CD14-positive monocyte (primary cell): ENCODE measurements at places on chromosomes 3 and 15. TPM values are rescaled to one million over a fixed set of nuclear protein-coding genes. Genes with fewer than 3 reads are reported as not detected.

DNA sequence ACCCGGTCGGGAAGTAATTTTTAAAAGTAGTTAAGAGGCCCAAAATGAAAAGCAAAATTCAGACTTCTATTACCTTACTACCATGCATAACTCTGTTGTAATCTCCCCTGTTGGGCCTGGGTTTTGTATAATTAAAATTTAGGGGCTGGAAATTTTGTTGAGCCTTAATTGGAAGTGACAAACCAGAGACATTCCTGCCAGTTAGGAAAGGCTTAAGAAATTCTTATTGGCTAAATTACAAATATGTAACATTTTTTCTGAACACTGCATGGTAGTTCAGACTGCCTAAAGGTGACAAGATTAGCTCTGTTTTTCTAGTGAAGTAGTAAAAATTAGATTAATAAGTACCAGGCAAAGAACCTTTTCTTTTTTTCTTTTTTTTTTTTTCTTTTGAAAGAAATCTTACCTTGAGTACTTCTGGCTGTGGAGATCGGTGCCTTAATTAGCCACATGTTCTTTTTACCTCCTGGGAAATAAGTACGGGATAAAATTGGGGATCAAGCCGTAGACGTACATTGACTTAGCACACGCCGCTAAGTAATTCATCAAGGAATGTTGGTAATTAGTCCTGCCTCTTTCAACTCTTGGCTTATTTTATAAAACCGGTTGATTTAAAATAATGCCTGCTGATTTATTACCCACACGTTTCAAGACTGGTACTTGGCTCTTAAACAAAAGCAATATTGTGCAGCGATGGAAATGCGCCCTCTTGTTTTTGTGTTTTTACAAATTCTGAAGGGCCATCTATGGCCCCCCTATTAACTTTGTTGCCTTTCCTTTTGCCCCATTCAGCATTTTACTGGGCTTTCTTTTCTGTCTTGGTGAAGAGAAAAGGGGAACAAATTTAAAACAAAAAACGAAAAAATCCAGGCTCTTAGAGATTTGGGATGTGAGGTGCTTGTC lies 111.2 kb upstream of the SAMMSON start:
- no peak for DNase-seq

GRCh38 chr3:182261041-182261440 lies 532.3 kb upstream of the ATP11B start:
- no peak for DNase-seq

GRCh38 chr15:35771746-35772442 lies 225.9 kb upstream of the DPH6 start:
- no peak for DNase-seq

- no peak for DNase-seq
Measured at GRCh38 chr3:181715571-181716340, 4.0 kb downstream of the SOX2 start.

DNA sequence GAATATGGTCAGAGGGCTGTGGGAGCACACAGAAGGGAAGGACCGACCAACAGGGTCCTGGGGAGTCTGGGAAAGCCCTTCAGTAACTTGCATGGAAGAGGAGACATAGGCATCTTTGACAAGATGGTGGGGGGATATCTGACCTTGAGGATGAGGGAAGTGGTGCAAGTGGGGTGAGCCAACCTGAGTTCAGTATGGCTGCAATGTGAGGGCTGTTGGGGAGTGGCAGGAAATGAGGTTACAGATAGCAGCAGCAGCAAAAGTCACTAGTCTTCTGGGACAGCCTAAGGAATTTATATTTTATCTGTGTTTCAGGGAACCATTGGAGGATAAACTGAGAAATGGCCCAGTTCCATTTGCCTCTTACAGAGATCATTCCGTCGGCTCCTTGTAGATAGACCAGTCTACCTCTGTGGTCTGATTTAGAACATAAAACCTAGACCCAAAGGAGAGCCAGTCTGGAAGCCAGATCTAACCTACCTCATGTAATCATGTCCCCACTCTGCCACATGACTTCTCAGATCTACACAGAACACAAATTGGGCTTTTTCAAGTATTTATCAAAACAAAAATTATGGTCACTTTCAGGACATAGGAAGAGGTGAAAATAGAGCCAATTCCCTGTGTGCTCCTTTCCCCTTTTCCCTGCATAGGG lies 75.6 kb downstream of the ST6GAL1 start:
- DNase-seq = no peak

GRCh38 chr15:69090197-69090948 lies 70.1 kb upstream of the GLCE start:
- no peak for DNase-seq

DNA sequence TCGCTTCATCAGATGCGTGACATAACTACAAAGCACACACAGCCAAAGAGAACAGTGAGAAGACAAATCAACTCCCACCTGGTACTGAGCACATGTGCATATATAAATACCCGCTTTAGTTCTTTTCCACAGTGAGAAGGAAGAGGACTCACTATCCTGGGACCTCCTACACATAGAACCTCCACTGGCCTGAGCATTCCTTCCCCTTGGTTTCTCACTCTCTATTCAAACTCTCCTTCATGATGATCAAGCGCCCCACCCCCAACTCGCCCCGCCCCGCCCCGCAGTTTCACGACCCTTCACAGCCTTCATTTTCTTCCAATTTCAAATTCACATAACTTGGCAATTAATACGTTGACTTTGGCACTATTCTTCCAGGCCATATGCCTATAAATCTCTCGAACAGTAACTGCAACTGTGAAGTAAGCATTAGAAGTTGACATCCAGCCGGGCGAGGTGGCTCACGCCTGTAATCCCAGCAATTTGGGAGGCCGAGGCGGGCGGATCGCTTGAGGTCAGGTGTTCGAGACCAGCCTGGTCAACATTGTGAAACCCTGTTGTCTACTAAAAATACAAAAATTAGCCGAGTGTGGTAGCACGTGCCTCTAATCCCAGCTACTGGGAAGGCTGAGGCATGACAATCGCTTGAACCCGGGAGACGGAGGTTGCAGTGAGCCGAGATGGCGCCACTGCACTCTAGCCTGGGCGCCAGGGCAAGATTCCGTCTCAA lies 1.1 kb downstream of the RPS17 start:
- no peak for DNase-seq

DNA sequence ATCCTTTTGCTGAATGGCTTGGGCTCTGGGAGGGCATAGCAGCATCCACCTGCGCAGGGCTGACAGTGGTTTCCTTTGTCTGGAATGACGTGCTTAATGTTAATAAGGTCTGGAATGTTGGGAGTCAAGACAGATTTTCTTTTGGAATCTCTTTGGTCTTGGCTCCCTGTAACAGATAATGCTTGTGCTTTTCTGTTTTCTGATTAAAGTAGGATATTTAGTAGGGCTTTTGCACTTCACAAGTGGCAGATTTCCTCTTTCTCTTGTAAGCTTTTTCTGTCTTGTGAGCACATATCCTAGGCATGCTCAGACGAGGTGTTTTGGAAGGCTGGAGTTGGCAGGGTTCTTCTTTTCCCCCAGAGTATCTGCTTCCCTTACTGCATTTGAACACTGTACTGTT lies 189.6 kb downstream of the GHSR start:
- no peak for DNase-seq

DNA sequence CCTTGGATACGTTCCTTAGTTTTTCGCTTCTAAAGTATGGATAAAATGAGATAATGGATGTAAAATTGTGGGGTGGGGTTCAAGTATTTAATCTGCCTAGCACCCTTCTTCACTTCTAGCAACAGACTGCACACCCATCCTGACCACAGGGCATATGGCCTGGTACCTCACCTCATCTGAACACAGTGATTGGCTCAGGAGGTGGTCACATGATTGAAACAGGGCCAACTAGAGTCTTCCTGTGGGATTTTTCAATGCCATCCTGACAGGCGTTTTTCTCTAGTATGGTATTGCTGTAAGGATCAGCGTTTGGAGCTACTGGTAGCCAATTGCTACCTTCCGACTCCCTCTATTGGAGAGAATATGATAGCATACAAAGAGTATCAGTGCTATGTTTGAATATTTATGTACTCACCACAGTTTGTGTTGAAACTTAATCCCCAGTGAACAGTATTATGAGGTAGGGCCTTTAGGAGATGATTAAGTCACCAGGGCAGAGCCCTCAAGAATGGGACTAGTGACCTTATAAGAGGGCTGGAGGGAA lies 172.2 kb downstream of the PPM1L start:
- no peak for DNase-seq

The ITIH1 gene
- 0.75 TPM for polyA plus RNA-seq

The MME gene
- 0.22 and 0.27 TPM in 2 replicates for polyA plus RNA-seq

The PLCB2 gene
- 979 and 1,191 TPM in 2 replicates for polyA plus RNA-seq
